ENCODE measurements at places on chromosomes 13 and 19.
A peak's percentile ranks its signal among the peaks of the same experiment; 100 is the strongest.

DNA sequence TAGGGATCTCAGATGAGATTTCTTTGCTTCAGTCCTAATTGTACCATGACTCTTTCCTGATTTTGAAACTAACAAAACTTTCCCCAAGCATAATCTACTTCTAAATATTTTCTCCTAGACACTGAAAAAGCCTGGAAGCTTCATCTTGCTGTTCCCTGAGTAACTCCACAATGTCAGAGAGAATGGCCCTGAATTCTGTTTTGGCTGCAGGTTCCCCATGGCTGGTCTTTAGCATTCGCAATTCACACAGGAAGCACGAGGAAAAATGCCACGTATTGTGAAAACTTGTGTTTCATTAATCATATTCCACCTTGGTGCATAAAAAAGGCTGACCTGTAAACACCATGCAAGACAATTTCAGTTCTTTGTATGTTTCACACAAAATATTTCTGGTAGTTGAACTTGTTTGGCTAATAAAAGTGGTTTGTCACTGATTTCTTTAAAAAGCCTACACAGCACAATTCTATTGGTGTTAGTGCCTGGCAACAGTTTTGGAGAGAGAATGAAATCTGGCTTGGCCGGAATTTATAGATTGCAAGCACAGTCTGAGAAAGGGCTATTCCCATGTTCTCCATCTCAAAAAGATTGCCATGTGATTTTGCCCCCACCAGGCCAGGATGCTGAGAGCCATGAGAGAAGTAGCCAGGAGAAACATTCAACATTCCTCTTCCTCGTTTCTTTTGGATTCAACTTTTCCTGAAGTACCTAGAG, 367.1 kb downstream of the NDFIP2 start:
- no peak for DNase-seq

DNA sequence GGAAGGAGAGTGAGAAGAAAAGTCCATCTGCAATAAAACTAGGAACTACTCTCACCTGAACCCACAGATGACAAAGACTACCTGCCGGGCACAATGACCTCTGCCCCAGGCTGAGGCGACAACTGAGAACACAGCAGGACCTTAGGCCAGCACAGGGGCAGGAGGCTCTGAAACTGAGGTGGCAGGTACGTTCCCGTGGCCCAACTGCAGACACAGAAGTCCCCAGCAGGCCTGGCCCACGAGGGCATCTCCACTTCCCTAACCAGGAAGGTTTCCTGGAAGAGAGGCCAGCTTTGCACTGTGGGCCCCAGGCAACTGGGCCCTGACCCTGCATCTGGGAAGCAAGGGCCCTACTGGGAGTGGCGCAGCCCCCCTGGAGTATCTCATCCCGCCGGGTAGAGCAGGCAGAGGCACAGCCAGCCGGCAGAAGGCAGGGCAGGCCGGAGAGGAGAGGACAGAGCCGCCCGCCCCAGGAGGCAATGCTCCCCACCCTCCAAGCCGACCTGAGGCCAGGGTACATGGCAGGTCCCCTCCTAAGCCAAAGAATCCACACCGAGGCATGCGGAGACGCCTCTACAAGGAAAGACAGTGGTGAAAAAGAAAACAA, 32.7 kb downstream of the STK24 start:
- DNase-seq, result no peak

DNA sequence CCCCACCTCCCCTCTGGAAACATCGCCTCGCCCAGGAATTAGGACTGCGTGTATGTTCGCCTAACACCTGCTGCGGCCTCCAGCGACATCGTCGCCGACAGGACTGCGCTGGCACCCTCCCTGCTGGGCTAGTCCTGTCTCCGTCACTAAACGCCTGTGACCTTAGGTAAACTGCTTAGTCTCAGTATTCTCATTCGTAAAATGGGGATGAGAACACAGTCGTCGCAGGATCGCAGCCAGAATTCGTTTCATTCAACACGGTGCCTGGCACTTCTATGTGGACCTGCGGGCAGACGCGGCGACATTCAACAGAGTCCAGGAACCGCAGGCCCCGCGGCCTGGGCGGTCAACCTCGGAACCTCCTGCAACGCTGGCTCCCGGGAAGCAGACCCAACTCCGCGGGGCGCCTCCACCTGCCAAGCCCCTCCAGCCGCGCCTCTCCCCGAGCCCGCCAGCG, 485 bp downstream of the CRYL1 start:
- DNase-seq, result peak; percentile 71

DNA sequence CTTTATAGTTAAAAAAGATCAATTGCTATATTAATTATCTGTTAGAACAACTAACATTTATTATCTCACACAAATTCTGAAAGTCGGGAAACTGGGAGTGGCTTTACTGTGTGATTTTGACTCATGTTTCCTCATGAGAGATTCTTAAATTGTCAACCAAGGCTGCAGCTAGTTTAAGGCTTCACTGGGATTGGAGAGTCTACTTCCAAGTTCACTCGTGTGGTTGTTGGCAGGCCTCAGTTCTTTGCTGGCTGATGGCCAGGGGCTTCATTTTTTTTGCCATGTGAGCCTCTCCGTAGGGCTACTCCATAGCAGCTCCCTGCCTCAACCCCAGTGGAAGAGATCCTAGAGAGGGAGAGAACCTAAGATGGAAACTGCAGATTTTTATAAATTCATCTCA, 24.5 kb upstream of the LPAR6 start:
- peak; percentile 76 for DNase-seq

DNA sequence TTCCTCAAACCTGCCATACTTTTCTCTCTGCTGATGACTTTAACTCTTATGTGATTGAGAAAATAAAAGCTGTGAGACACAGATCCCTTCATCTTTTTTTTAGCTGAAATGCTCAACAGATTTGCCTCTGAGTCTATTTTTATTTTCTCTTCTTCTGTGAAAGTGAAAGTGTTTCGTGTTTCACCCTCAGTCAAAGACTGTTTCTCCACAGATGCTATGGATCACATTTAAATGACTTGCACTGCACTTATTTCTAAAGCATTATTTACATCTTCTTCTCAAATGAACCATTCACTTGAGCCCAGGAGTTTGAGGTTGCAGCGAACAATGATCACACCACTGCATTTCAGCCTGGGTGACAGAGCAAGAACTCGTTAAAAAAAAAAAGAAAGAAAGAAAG, 890.1 kb upstream of the PCDH20 start:
- DNase-seq, result no peak

DNA sequence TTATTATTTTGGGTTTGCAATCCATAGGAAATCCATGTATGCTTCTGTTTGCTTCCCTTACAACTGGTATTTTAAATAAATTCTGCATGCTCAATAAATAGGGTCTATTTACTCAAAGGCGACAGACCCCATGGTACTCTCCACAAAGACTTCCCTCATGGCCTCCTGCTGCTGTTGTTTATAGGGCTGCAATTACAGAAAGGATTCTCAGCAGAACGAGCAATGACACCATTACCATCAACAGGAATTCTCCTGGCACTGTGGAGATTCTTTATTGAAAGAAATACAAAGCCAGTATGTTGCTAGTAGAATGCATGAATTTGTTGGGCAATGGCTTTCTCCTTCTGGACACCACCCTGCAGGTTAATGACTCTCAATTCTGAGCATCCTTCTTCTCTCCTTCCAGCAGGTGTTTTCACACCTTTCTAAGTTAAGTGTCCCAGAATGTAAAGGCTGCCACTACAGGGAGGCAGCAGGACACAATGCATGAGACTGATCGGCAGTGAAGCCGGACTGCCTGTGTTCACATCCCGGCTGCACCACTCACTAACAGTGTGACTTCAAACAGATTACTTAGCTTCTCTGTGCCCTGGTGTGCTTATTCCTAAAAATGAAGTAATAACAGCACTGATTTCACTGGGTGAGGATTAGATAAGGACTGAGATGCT, 360.2 kb downstream of the DNAJC15 start:
- no peak for DNase-seq

DNA sequence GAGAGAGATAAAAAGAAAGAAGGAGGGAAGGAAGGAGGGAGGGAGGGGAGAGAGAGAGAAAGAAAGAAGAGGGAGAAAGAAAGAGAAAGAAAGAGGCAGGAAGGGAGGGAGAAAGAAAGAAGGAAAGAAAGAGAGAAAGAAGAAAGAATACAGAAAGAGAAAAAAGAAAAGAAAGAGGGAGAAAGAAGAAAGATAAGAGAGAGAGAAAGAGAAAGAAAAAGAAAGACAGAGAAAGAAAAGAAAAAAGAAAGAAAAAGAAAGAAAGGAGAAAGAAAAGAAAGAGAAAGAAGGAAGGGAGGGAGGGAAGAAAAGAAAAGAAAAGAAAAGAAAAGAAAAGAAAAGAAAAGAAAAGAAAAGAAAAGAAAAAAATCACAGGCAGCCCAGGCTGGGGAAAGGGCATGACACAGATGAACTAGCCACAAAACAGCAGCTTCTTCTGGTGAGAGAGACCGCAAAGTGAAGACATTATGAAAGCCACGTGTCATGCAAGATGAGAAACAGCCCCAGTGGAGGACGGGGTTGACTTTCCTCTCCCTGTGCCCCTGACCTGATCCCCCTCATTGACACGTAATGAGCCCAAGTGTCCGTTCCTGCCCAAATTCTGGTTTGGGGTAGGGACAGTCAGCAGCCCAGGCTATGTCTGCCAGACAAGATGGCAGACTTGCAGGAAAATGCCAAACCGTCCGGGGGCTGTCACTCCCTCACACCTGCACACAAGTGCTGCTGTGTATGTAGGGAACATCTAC, 102.1 kb downstream of the INSR start:
- no peak for DNase-seq

- DNase-seq, result no peak
Measured at GRCh38 chr13:27933580-27934328, 14.0 kb downstream of the PDX1 start.

DNA sequence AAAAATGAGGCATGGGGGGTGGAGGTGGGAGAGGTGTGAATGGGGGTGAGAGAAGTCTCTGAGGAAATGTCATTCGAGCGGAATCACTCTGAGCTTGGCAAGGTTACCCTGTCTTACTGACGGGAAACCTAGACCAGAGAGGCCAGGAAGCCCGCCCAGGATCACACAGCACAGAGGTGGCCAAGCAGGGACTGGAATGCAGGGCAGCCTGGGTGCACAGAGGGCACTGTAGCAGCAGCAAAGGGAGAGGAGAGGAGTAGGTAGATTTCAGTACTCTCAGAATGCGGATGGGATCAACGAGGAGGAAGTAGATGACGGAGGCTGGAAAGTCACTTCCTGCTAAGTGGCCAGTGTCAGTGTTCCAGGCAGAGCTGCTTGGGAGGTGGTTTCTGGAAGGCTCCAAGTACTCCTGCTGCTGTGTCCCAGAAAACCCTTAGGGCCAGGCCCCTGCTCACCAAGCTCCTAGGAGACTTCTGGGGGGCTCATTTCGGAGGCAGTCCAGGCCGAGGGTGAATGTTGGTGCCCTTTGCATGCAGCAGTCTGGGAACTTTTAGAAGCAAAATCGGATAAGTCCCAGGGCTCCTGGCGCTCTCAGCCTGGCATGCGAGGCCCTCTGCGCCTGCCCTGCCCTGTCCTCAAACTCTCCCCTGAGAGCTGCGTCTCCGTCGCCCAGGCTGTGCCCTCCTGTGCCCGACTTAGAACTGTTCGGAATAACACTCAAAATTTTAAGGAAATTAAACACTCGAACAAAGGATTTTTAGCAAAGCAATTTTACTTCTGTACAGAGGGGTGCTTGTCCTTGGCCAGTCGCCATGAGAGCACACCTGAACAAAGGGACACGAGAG, 33.5 kb downstream of the DNM2 start:
- DNase-seq, result no peak

- no peak for DNase-seq
Measured at GRCh38 chr13:25846222-25846984, 205.4 kb downstream of the SHISA2 start.

DNA sequence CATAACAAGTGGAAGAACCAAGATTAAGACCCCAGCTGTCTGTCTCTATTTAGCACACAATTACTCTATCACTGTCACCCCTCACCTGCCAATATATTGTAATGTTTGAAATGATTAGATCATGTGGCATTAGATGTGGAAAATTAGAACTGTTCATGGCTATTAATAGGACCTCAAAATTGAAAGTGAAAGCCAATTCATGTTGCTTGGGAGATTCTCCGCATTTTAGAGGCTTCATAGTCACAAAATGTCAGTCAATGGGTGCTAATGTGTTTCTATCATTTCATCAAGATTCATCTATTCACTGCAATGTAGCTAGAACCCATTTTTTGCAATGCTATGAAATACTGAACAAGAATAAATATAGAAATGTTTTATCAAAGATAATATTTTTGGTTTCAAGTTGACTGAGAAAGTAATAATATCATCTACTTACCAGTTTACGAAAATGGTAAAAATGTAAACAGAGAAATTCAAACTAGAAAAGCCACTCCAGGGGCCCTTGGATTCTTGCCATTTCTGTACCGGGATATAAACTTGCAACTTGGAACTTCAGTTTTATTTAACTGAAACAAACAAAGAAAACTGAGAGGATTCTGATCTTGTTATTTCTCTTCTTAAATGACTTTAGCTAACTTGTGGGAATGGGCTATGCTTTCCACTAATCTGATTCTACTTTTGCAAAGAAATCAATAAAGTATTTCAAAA, 388.6 kb downstream of the DCT start:
- no peak for DNase-seq

GRCh38 chr13:79989217-79989661, 351.7 kb downstream of the SPRY2 start:
- DNase-seq, result no peak

- DNase-seq, result no peak
Measured at GRCh38 chr19:38649305-38650171, 2.1 kb downstream of the ACTN4 start.

DNA sequence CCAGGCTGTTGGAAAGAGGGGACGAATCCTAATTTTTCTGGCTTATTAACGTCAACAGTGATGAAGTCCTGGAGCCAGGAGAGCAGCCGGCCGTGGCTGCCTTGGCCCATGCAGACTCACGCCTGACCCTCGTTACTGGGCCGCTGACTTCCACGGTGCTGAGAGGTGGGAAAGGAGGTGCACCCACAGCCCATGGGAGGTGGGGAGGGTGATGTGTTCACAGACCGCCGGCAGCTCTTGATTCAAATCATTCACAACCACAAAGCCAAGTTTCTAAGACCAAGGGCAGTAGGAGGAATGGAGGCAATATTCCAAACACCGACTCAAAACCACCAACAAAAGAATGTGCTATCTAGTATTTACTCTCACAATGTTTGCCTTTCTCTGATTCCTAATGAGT, 24.3 kb downstream of the COL4A2 start:
- DNase-seq, result peak; percentile 63

GRCh38 chr13:59126474-59126873, 1037.3 kb downstream of the DIAPH3 start:
- no peak for DNase-seq

- no peak for DNase-seq
Measured at GRCh38 chr19:56131651-56132050, 9.4 kb upstream of the ZNF444 start.

DNA sequence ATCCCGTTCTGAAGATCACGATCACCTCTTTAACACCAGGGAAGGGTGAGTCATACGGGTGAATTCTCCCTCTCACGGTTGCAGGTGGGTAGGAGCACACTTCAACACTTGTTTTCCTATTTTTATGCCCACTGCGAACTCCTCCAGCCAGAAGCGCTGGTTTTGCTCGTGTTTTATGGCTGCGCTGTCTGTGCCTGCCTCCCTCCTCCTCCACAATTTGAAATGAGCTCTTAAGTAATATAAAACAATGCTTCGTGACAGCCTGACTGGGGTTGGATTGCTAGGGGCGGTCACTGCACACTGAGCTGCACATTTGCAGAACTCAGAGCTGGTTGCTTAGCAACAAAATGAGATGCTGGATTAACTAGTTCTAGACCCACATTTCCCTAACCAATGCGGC, 12.9 kb downstream of the CCDC70 start:
- DNase-seq, result no peak

- DNase-seq, result no peak
Measured at GRCh38 chr13:24153979-24154701, 6.4 kb upstream of the SPATA13 start.

- no peak for DNase-seq
Measured at GRCh38 chr19:3910105-3910504, 22.8 kb upstream of the NMRK2 start.
